BJ (cell line): ENCODE measurements at places on chromosomes 7 and 10.

DNA sequence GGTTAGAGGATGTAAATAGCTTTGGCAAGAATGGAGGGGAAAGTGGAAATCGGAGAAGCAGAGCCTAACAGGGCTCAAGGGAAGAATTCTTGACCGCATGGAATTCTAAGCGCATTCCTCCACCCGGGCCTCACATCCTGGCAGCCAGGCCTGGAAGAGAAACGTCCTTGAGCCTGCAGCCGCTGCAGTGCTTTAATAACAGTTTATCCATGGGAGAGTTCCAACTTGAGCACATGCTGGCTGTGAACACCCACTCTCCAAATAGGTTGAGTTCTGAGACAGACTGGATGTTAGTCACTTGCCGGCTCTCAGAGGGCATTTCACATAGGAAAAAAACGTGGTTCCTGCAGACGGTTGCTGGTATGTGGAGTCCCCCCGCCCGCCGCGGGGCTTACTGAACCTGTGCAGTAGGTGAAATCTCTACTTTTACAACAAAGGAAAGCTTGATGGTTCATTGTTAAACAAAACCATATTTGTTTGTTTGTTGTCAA lies 61.4 kb upstream of the STEAP1B start:
- peak; percentile 95 for DNase-seq

- no peak for DNase-seq
Measured at GRCh38 chr10:47349941-47350371, 1.8 kb downstream of the RBP3 start.

DNA sequence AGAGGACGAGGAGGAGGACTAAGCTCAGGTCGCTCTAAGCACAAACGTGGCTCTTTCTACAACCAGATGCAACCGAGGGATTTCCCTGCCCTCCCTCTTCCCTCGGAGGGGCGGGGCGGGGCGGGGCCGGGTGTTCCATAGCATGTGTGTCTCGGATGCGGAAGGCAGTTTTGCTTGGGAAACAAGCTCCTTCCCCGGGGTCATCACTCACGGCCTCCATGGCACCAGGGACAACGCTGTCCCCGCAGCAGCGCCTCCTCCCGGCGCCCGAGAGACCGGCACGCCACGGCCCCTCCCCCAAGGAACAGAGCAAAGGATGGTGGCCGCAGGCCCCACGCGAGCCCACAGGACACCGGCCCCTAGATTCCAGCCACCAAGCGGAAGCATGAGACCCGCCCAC lies 110.5 kb downstream of the PAXIP1 start:
- DNase-seq, result no peak

- DNase-seq, result no peak
Measured at GRCh38 chr7:31957090-31957720, 113.0 kb downstream of the PDE1C start.

- no peak for DNase-seq
Measured at GRCh38 chr7:132656846-132657776, 80.8 kb upstream of the PLXNA4 start.

DNA sequence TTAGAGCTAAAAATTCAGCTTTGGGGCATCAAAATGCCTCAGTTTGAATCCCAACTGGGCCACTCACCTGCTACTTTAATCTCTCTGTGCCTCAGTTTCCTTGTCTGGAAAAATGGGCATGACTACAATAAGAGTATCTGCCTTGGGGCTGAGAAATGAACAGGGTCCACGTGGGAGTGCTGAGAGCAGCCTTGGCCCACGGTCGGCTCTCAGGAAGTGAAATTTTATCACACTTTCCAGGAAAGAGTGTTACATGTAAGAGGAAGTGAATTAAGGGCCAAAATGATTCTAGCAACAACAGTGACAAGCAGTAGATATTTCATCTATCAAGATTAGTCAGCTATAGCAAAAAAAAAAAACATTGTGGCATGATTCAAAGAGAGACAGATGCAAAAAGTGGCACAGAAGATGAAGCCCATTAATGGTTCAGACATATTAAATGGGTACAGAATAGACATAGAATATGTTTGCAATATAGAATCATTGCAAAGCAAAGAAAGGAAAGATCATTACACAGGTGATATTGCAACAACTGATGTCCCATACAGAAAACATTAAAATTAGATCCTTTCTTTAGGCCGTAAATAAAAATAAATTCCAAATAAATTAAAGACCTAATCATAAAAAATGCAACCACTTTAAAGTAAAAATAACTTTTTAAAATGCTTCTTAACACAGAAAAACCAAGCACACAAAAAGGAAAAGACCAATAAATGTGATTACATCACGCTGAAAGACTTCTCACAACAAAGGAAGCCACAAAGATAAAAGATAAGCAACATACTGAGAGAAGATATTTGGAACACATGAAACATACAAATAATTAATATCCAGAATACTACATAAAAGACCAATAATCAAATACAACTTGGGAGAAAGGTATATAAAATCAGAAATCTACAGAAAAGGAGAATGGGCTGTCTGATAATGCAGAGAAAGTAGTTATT lies 4.3 kb downstream of the TMEM273 start:
- no peak for DNase-seq

DNA sequence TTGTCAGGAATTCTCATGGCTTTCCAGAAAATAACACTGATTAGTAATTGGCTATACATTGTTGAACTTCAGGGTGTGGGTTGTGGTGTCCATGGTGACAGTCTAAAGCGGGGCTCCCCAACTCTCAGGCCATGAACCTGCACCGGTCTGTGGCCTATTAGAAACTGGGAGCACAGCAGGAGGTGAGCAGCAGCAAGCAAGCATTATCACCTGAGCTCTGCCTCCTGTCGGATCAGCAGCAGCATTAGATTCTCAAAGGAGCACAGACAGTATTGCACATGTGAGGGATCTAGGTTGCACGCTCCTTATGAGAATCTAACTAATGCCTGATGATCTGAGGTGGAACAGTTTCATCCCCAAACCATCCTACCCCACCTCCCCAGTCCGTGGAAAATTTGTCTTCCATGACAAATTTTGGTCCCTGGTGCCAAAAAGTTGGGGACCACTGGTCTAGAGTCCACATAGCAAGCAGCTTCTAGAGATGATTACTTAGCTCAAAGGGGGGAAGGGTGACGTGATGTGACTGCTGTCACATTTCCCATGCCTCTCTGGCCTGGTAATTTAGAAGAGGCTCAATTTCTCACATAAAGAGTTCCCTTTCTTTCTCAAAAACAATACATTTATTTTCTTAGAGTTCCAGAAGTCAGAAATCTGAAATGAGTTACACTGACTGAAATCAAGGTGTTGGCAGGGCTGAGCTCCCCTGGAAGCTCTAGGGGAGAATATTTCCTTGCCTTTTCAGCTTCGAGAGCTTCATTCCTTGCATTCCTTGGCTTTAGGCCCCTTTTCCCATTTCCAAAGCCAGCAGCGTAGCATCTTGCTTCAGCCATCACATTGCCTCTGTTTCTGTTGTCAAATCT lies 17.6 kb upstream of the FAM221A start:
- DNase-seq, result no peak

- no peak for DNase-seq
Measured at GRCh38 chr7:94605031-94605430, 50.9 kb downstream of the SGCE start.

- no peak for DNase-seq
Measured at GRCh38 chr10:124175701-124176348, 82.4 kb upstream of the CHST15 start.
